ENCODE measurements at places on chromosomes 5 and 9. TPM values are rescaled to one million over a fixed set of nuclear protein-coding genes. Genes with fewer than 3 reads are reported as not detected.
A peak's percentile ranks its signal among the peaks of the same experiment; 100 is the strongest.

DNA sequence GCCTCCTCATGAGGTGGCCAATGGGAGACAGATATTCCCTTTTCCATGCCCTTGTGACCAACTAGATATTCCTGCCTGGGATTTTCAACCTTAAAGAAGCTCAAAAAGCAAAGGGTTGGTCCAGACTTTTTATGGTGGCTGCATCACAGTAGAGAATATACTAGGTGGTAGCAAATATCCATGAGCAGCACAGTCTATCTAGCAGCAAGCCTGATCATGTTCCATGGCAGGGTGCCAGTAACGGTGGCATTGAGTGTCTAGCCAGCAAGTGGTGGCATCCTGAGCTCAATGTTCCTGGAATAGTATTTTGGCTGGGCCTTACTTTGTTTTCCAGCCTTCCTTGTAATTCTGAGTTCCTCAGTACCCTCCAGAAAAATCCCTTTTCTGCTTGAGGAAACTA lies 25.8 kb downstream of the CDC25C start:
- peak; percentile 7 for DNase-seq

GRCh38 chr5:176798086-176798876 lies 12.1 kb upstream of the UNC5A start:
- DNase-seq = no peak

- no peak for DNase-seq
Observed at GRCh38 chr5:72347801-72348308, 27.7 kb downstream of the PTCD2 start.

GRCh38 chr5:43150075-43150474 lies 29.4 kb downstream of the ZNF131 start:
- no peak for DNase-seq

DNA sequence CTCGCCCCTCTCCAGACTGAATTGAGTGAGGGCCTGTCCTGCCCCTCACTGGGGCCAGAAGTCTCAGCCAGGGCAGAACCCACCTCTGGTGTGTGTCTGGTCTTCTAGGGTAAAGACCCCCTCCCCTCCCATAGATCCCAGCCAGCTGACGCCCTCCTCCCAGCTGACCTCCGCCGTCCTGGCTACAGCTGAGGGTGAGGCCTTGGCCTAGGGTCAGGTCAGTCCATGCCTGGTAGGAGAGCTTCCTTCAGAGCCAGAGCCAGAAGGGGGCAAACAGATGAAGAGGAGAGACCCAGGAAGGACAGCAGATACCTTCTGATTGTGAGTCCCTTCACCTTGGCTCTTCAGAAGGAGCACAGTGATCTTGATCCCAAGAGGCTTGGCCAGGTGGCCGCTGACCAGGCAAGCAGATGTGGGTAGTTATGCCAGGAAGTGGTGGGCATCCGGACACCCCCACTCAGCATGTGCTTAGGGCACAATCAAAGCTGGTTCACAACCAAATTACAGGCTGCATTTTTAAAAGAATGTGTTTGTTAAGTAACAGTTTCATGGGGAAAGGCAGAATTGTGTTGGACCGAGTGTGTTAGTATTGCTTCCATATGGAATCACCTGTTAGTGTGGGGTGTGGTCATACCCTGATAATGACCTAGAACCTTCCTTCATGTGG lies 29.9 kb downstream of the JADE2 start:
- DNase-seq = no peak

DNA sequence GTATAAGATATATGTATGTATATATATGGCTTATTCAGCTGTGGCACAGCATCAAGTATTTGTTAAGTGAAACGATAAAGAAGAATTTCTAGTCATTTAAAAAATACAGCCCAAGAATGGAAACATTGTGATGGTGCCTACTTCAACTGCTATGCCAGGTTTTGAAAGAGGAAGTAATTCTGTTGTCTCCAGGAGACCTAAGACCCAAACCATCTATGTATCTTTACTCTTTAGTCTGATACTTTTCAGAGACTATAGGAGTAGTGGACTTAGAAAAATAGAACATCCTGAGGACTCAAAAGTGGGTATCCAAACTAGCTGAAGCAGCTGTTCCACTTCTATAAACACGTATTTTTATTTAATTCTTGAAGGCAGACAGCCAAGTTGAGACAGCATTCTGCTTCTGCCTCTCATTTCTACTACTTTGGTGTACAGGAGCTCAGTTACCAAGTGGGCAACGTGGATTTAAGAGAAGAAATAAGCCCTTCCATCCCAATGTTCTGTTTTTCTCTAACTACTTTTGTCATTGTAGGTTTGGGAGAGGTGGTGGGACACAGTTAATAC lies 110.7 kb downstream of the RPS23 start:
- no peak for DNase-seq

The LCN1 gene
- not detected for polyA plus RNA-seq

The ALDH1A1 gene
- polyA plus RNA-seq = 33.2 TPM

The C9orf153 gene
- not detected for polyA plus RNA-seq
